Activated CD4-positive, alpha-beta T cell treated with anti-CD3 and anti-CD28 coated beads for 4 hours (primary cell): ENCODE measurements at places on chromosomes 2 and 18.

DNA sequence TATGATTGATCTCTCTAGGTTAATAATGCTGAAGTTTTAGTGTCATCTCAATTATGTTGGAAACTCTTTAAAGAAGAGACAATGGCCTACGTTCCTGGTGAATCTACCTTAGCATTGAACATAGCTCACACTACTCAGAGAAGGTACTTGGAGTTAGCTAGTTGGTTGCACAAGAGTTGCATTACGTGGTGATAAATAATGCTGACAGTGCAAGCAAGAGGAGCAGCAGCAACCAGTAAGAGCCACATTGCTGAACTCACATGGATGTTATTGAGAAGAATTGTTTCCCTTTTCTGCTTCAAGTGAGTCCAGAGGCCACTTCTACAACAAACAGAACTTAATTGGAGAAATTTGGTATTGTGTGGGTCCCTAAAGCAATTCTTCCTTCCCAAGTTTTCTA, 737.1 kb downstream of the TDRD15 start:
- no peak for DNase-seq

GRCh38 chr18:74896390-74896991, 298.8 kb downstream of the ZNF407 start:
- peak; percentile 35 for DNase-seq

- no peak for DNase-seq
Measured at GRCh38 chr2:232088771-232089170, 127.3 kb downstream of the DIS3L2 start.

- DNase-seq: no peak
Measured at GRCh38 chr2:55601849-55602248, 15.6 kb downstream of the PPP4R3B start.
